Upper lobe of left lung (tissue), 6 donors: ENCODE measurements at places on chromosomes 12 and 14. TPM values are rescaled to one million over a fixed set of nuclear protein-coding genes. Genes with fewer than 3 reads are reported as not detected.

- no peak for DNase-seq
- H3K27me3 ChIP-seq = no peaks in the 10 kb centered on the region
- H3K4me1 ChIP-seq = no peaks in the 10 kb centered on the region
- H3K4me3 ChIP-seq = no peak overlapping the region
- no peaks in the 10 kb centered on the region for H3K36me3 ChIP-seq
- no peak overlapping the region for H3K27ac ChIP-seq
Measured at GRCh38 chr12:118528625-118529024, 152.3 kb downstream of the SUDS3 start.

LYZ gene
- 208 TPM for total RNA-seq

- H3K27me3 ChIP-seq = no peaks in the 10 kb centered on the region
- no peak for DNase-seq
- H3K4me1 ChIP-seq = no peaks in the 10 kb centered on the region
- H3K36me3 ChIP-seq = no peaks in the 10 kb centered on the region
- no peak overlapping the region for H3K4me3 ChIP-seq
Measured at GRCh38 chr14:83096092-83096491, 1562.4 kb upstream of the SEL1L start.

RD3L gene
- not detected for total RNA-seq

DNA sequence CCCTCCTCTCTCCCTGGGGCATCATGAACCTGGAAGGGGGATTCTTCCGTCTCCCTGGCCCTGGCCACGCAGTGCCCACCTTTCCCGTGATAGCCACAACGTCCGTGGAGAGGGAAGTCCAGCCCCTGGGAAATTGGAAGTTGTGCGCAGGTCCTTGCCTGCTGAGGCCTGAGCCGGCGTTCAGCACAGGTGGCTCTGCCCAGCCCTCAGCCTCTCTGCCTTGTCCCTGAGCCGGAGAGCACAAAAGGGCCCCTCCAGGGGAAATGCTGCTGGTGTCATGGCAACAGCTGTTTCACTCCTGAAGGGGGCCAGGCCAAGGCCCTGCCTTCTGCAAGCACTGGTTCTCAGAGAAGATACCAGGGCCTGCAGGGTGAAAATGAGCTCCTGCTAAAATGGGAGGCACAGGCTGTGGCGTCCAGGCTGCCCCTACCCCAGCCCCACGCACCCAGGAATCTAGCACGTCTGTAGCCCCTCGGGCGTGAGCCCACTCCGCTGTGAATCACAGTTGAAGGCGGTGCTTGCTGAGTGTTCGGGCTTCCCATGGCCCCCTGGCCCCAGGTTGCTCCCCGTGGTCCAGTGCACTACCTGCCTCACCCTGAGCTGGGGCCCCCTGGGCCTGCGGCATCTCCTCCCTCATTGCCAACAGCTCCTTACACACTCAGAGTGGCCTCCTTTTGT lies 149.4 kb downstream of the ADGRD1 start:
- no peaks in the 10 kb centered on the region for H3K27me3 ChIP-seq
- peaks cover 10% of the 10 kb centered on the region for H3K36me3 ChIP-seq
- no peak overlapping the region for H3K4me3 ChIP-seq
- H3K27ac ChIP-seq = no peak overlapping the region
- DNase-seq = peak; percentile 17

CPNE6 gene
- total RNA-seq = not detected

NOS1 gene
- 1.0 TPM for total RNA-seq

FLRT2 gene
- total RNA-seq = 5.2 TPM

- DNase-seq = no peak
- H3K36me3 ChIP-seq = peaks cover 93% of the 10 kb centered on the region
- H3K27ac ChIP-seq = no peak overlapping the region
- no peaks in the 10 kb centered on the region for H3K4me1 ChIP-seq
Measured at GRCh38 chr12:120571299-120571698, 9.9 kb downstream of the POP5 start.

DNA sequence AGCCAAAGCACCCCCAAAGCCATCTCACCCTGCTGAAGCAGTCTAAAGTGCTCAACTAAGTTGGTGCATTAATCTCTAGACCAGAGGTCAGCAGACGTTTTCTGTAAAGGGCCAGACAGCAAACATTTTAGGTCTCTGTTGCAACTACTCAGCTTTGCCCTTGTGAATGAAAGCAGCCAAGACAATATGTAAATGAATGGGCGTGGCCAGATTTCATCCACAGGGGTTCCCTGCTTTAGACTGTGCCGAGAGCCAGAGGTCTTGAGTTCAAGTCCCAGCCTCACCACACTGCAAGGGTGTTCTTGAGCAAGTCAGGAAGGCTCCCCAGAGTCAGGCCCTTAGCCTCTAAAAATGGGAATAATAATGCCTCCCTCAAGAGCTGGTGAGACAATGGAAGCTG lies 166.2 kb downstream of the CHST11 start:
- DNase-seq = no peak
- no peak overlapping the region for H3K4me3 ChIP-seq
- no peak overlapping the region for H3K27ac ChIP-seq
- H3K27me3 ChIP-seq = no peaks in the 10 kb centered on the region

DNA sequence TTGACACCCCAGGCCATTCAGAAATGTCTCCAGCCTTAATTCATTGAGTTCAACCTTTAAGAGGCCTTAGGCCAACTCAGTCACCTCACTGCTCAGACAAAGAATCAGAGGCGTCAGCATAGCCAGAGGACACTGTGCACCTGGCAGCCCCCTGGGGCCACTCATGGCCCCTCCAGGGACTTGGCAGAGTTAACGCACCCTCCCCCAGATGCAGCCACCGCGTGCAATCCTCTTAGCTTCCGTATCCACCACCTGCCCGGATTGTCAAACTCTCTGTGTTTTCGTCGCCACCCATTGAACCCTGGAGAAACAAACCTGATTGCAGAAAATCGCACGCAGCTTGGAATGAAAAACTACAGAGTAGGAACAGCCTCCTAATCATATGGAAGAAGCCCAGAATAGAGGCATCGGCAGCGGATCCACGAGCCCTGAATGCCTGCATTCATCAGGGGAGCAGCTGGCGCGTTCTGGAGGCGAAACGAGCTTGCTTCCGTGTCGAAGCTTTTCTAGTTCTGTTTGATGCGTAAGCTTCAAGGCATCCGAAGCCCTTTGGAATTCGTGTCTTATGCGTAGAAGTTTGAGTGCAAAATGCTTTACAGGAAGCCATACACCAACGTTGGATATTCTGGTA lies 22.4 kb downstream of the BRI3BP start:
- no peaks in the 10 kb centered on the region for H3K27me3 ChIP-seq
- no peak for DNase-seq
- H3K27ac ChIP-seq = no peak overlapping the region
- no peaks in the 10 kb centered on the region for H3K4me1 ChIP-seq
- no peak overlapping the region for H3K4me3 ChIP-seq
